ENCODE measurements at places on chromosomes 6 and 20. TPM values are rescaled to one million over a fixed set of nuclear protein-coding genes. Genes with fewer than 3 reads are reported as not detected.

DNA sequence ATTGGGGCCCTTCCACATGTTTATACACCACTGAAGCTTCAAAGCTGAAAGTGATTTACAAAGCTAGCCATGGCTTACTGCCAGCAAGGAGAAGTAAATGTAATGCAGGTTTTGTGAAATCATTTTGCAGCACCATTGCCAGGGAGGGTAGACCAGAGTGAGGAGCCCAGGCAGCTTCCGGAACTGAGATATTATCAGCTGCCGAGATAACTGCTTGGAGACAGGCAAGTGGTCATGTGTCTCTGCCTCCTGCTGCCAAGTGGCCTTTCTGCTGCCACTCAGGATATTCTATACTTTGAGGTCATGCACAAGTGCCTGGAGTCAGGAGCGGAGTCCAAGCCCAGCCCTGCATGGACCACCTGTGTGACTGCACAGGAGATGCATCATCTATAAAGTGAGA, 160.2 kb downstream of the SYNDIG1 start:
- no peak for DNase-seq

GRCh38 chr6:158908606-158909005, 89.4 kb upstream of the EZR start:
- DNase-seq, result no peak

HLA-F gene
- 4.4 TPM for total RNA-seq

DNA sequence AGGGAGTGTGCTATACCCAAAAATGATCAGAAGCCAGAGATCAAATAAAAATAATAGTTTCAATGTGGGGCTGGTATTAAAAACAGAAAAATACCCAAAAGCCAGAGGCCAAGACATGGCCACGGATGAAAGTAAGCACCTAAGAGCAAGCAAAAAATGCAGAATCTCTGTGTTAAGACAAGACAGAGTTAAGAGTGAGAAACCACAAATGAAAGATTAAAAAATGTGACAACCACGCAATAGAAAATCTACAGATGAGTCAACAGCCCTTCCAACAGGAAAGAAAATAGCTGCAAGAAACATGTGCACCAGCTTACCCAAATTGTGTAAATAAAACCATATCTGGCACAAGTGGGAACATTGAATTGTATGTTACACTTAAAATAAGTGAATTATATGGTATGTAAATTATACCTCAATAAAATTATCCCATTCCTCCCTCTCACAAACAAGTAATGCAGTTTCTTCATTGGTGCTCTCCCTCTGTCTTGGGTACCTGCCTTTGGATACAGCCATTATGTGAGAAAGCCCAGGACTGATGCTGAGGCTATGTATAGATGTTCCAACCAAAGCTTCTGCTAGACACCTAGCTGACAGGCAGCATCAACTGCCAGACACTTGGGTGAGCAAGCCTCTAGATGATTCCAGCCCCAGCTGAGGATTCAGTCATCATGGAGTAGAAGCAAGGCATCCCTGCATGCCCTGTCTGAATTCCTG, 55.3 kb upstream of the UFL1 start:
- DNase-seq, result no peak

GRCh38 chr6:62746161-62746560, 460.1 kb upstream of the KHDRBS2 start:
- no peak for DNase-seq

GGTLC1 gene
- total RNA-seq, result 1.3 TPM

DNA sequence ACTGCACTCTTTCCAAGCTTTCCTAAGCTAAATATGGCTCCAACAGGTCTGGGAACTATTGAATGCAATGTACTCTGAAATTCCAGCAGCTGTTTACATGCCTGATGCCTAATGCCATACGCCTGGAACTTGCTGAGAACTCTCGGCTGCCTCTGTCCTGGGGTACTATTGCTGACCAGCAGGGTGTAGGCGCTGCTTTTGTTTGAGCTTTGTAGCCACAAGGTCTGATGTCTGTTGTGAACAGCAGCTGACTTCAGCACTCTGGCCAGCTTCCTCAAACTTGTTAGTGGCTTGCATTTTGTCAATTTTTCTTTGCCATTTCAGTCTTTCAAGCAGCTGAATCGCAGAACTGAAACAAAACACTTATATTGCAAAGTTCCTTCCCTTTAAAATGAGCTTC, 26.7 kb downstream of the SAYSD1 start:
- DNase-seq, result peak; percentile 70

DNA sequence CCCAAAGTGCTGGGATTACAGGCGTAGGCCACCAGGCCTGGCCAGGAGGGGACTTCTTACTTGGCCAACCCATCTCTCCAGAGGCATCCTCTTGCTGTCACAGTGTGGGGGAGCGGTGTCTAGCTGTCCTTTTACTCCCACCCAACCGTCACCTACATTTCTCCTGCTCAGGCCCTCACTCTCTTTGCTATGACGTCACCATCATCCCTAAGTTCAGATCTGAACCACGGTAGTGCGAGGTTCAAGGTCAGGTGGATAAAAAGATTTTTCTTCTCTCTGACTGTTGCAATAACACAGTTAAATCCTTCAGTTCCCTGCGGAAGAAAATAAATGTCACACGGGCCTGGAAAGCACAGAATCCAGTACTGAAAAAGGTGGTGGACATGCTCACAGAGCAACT, 7.3 kb upstream of the RAET1L start:
- DNase-seq, result no peak

GRCh38 chr6:113560908-113561307, 296.2 kb upstream of the MARCKS start:
- no peak for DNase-seq

PPP1R16B gene
- total RNA-seq, result not detected

GRCh38 chr20:47927944-47928343, 142.7 kb upstream of the SULF2 start:
- DNase-seq, result no peak

ID1 gene
- total RNA-seq, result 157 TPM

NKX2-2 gene
- total RNA-seq, result not detected

GRCh38 chr20:38589351-38589750, 8.4 kb downstream of the ADIG start:
- no peak for DNase-seq

CNR1 gene
- not detected for total RNA-seq

GRCh38 chr6:44951253-44951747, 376.8 kb upstream of the RUNX2 start:
- DNase-seq, result no peak

- no peak for DNase-seq
Measured at GRCh38 chr20:54474046-54474445, 1.3 kb upstream of the DOK5 start.

GRCh38 chr6:6640926-6641325, 52.4 kb downstream of the LY86 start:
- DNase-seq, result no peak
